ENCODE measurements at places on chromosomes 16 and 17. TPM values are rescaled to one million over a fixed set of nuclear protein-coding genes. Genes with fewer than 3 reads are reported as not detected.

IL32 gene
- total RNA-seq = 752 TPM

CTRB1 gene
- not detected for total RNA-seq

CIBAR2 gene
- total RNA-seq = not detected

ZG16 gene
- total RNA-seq = not detected

OTOA gene
- total RNA-seq = 0.11 TPM

NQO1 gene
- total RNA-seq = 4.8 TPM

KRTAP2-3 gene
- total RNA-seq = not detected

ELOB gene
- total RNA-seq = 83.0 TPM

RUNDC3A gene
- total RNA-seq = not detected

IFI35 gene
- total RNA-seq = 33.1 TPM

CCL13 gene
- not detected for total RNA-seq

COX10 gene
- total RNA-seq = 16.9 TPM

SMIM5 gene
- not detected for total RNA-seq

FBXW10 gene
- total RNA-seq = not detected

CCL4L2 gene
- total RNA-seq = not detected
